OCI-LY7 (cell line): ENCODE measurements at places on chromosomes 4 and X.

DNA sequence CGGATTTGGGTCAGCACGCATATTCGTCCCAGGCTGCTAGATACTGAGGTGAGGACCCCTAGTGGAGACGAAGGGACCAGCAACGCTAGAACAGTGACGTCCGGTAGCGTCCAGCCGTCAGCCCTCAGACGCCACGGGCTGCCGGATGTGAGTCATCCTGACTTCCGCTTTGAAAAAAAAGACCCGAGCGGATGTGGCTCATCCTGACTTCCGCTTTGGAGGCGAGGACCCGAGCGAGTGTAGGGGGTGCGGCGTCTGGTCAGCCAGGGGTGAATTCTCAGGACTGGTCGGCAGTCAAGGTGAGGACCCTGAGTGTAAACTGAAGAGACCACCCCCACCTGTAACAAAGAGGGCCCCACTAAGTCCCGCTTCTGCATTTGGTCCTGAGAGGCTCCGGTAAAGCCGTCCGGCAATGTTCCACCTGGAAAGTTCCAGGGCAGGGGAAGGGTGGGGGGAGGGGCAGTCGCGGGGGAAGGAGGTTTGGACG, at the start of gene MAGEB2:
Gene MAGEB2, plus strand, starts transcription at position 207 of the 487 bp plus-strand sequence. CDS start 3,018 bp downstream, outside the sequence.
- no peak for DNase-seq

GRCh38 chr4:4539481-4539880, 2.4 kb downstream of the STX18 start:
- DNase-seq = no peak

DNA sequence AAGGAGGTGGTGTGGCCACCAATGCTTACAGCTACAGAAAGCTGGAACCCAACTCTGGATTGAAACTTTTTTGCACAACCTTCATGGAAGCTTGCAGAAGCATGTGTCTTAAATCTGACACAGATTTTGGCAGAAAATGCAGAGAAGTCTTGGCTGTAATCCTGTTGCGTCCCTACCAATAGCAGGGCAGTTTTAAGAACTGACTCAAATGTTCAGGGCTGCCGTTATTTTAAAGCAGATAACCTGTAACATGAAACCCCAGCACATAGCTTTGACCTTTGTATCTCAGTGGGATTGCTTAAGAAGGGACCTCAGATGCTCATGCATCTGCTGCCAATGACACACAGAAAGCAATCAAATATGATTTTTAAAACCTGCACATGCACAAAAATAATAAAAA, at the start of gene VEGFD:
Gene VEGFD, minus strand, starts transcription at position 110 of the 400 bp plus-strand sequence. CDS start 467 bp downstream, outside the sequence.
- DNase-seq = no peak

- DNase-seq = no peak
Observed at GRCh38 chr4:174213731-174214100, 69.8 kb downstream of the FBXO8 start.

DNA sequence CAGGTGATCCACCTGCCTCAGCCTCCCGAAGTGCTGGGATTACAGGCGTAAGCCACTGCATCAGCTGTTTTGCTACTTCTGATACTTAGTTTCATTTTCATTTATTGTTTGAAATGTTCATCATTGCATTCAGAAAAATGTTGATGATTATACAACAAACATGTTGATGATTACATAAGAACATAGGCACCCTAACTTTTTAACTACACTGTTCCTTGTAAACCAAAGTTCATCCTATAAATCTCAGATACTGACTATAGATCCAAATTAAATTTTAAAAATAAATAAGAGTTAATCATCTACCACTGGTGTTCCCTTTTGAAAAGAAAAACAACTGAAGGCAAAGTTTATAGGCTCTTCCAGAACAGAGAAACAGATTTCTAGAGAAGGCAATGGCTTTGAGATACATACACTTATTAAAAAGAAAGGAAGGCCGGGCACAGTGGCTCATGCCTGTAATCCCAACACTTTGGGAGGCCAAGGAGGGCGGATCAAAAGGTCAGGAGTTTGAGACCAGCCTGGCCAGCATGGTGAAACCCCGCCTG, 23.4 kb downstream of the TRIM75 start:
- DNase-seq = no peak

- peak; percentile 60 for DNase-seq
Observed at GRCh38 chr4:15809058-15809457, 30.9 kb downstream of the CD38 start.

DNA sequence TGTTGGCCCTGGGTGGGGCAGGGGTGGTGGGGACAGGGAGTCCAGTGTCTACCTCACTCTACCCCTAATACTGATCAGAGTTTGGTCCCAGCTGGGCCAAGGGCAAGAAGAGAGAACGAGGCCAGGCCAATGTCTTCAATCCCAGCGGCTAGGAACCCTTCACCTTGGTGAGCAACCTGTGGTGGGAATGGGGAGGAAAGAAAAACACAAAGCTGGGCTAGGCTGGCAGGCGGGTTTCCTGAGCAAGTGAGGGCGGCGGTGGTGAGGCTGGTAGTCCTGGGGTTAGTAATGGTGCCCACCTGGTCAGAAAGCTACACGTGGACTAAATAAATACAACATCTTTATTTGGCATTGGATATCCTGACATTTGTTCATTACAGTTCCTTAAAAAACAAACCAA, 5.6 kb downstream of the PQBP1 start:
- no peak for DNase-seq

- no peak for DNase-seq
Observed at GRCh38 chrX:25034889-25035288, 19.1 kb upstream of the ARX start.

DNA sequence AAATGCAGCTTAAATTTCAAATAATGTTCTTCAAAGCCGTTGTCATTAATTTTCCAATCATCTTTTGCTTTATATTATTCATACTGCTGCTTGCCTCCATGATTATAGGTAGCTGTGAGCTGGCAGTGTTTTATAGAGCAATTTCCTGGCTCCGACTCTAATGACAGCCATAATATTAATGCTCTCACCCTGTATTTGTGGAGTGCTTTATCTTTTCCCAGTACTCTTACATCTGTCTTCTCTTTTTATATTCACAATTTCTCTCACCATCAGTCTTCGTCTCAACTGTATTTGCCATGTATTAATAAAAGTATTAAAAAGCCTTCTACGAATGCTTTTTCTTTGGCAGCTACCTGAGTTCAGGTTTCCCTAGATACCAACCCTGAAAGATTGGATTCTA, 21.0 kb downstream of the ATXN3L start:
- DNase-seq = no peak
